NK-92 treated with Interleukin-12 subunit alpha and Interleukin-12 subunit beta, amount 100 ng/mL, for 24 hours (cell line): ENCODE measurements at places on chromosomes 6 and 20.
A peak's percentile ranks its signal among the peaks of the same experiment; 100 is the strongest.

DNA sequence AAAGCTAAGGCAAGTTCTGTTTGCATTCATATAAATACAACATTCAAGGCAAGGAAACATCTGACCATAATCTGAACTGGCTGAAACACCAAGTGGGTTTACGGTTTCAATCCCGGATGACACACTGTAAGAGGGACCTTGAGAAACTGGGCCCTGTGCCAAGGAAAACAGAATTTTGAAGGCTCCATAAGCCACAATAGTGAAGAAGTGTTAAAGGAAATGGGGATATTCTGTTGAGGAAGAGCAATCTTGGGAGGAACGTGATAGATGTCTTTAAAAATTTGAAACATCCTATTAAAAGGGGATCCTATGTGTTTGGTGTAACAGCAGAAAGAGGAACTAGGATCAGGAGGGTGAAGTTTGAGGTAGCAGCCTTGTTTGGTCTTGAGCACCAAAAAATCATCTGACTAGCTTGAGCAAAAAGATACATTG, 82.4 kb upstream of the TAB2 start:
- no peak for DNase-seq

DNA sequence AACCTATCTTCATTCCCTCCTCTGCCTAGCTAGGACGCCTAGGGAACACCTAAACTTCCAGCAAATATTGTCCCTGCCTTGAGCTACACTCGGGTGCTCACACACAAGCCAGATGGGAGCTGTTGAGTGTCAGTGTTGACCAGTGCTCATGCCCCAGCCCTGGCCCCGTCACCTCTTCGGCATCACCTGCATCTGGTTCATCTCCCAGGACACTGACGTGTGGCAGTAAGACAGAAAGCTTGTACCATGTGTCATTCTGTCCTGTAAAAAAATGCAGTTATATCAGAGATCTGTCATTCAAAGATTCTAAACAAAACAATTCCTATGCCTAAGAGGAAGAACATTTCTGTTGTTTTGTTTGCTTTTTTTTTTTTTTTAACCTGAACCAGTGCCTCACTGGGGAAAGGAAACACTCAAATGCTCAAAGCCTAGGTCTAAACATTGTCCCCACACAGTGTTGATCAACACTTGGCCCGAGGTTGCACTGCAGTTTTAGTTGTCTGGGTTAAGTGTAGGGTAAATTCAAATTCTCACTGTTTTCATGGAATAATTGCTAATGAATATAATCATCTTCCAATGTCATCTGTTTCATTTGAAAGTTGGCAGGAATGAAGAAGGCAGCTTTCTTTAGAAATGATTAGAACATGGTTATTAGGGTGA, 102.7 kb upstream of the SASH1 start:
- no peak for DNase-seq

GRCh38 chr6:111171577-111172400, 84.5 kb downstream of the SLC16A10 start:
- no peak for DNase-seq

GRCh38 chr6:41546866-41547798, 951 bp downstream of the FOXP4 start:
- DNase-seq: no peak

DNA sequence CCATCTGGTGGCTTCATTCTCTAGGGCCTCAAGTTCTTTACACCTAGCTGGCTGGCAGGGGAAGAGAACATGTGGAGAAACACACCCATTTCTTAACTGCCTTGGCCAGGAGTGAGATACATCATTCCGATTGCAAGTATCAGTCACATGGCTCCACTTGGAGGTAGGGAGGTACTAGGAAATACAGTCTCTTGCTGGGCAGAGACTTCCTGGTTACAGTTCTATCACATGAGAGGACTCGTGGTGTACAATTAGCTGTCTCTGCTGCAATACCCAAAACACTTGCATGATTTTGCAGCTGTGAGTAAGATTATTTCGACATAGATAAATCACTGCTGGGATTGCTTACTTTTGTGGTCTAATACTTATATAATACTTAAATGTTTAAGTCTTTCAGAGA, 51.1 kb downstream of the GTF2H5 start:
- peak; percentile 19 for DNase-seq

GRCh38 chr6:142942805-142943227, 2.2 kb downstream of the HIVEP2 start:
- DNase-seq: no peak

DNA sequence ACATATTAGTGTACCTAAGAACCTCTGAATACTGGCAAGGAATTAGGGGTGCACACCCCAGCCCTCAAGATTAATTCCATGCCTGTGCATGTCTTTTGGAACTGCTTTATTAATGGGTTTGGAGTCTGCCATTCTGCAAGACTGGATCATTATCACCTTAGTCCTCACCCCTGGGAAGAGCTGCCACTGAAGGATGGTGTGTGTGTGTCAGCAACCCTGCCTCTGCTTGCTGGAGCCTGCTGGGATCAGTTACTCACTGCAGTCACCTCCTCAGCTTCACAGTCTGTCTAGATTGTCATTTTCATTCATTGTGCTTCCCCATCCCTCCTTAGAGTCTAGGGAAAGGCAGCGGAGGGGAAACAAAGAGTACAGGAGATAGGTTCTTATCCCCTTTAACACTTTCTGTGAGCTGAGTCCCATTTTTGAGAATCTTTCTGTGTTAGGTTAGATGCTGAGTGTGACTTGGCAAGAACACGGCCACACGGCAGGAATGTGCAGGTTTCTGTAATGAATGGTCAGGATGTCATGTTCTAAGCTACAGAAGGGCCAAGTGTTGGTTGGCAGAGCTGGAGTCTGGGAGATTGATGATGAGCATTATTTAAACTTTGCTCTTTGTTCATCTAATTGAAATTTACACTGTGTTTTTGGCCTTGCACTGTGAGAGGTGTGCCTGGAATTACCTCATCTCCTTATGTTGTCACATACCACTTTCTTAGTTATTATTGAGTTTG, 21.1 kb downstream of the GHRH start:
- no peak for DNase-seq

DNA sequence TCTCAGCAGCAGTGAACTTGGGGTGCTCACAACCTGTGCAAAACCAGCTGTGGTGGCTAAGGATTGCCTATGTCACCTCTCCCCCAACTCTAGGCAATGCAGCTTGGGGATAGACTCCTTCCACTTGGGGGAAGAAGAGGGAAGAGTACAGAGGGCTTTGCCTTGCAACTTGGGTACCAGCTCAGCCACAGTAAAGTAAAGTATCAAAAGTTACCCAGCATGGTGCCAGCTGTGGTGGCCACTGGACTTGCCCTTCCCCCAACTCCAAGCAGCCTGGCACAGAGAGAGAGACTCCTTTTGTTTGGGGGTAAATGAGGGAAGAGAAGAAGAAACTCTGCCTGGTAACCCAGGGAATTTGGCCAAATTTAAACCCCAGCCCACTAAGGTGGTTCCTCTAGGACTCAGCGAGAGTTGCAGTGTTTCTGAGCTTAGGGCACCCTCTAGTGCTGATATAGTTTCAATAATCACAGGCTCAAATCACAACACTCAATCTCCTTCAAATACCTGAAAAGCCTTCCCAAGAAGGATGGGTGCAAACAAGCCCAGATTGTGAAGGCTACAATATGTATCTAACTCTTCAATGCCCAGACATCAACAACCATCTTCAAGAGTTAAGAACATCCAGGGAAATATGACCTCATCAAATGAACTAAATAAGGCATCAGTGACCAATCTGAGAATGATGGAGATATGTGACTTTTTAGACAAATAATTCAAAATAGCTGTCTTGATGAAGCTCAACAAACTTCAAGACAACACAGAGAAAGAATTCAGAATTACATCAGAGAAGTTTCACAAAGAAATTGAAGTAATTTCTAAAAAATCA, 7.6 kb upstream of the DEFB129 start:
- DNase-seq: no peak

DNA sequence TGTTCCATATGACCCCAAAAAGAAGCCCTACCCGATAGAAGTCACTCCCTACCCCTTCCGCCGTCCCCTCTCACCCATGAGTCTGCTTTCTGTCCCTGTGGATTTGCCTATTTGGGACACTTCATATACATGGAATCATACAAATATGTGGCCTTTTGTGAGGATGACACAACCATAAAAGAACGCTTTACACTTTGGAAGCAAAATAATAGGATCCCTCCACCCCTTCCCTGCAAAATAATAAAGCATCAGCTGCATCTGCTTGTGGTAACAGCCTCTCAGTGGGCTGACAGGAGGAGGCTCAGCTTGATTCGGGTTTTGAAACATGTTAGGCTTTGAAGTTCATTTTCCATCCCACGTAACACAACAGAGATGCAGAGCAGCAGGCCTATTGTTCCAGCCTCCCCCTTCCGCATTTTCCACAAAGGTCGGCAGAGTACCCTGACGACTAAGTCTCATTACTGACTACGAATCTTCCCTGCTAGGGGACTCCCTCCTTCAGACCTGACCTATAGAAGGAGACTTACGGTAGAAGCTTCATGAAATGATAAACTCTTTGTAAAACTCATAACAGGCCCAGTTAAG, 99.1 kb downstream of the ALDH8A1 start:
- DNase-seq: no peak

GRCh38 chr6:25960734-25961133, 1.9 kb upstream of the TRIM38 start:
- no peak for DNase-seq

DNA sequence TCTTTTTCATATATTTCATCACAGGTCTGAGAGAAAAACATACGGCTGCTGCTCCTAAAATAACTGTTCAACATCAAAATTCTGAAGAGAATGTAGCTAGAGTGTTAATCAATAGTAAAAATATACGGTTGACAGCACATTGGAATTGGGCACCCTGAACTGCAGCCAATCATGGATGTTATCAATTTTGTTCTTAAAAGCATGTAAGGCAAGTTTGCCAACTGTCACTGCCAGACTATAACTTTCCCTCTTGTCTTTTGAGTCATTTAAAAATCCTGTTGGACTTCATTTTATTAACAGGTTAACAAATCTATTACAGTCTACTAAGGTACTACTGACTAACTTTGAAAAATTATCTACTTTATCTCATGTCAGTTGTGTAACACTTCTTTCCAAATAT, 592.8 kb downstream of the HACE1 start:
- DNase-seq: no peak

- no peak for DNase-seq
These were observed 50.9 kb downstream of the WDR27 start for GRCh38 chr6:169650959-169651292.
